Activated CD4-positive, alpha-beta T cell treated with anti-CD3 and anti-CD28 coated beads, Interleukin-2, amount 50 U/mL, for 48 hours (primary cell): ENCODE measurements at places on chromosomes 5 and 9.

DNA sequence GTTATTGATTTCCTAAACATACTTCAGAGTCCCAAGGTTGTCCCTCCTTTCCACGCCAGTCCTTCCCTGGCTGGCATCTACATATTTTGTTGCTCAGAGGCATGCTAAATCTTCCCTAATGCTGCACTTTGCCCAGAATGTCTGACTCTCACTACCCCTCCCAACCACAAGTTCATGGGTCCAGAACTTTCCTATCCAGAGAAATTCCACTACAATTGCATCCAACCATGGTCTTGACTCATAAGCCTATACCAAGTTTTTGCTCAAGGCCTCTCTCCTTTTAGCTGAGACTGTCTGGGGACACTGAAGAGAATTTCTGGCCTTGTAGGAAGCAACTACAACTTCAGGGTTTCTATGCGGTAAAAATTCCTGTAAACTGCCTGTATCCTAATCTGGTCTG is 206.3 kb downstream of the BNC2 start:
- DNase-seq: no peak

DNA sequence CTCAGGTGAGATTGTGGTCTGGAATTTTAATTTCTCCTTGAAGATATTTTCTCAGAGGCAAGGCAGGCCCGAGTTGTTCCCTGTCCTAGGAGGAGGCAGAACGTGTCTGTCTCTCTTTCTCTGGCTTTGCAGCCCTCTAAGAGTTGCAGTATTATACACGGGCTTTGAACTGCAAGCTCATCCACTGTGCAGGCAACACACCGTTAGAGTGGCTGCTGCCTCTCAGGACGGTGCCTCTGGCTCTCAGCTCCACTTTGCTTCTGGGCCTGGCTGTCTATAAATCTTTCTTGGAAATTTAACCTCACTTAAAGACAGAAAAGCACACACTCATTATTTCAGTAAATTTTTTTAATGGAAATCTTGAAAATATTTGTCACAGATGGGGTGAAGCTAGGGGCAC is 170.1 kb upstream of the ADCY2 start:
- no peak for DNase-seq

GRCh38 chr5:33080287-33080686 is 360.5 kb upstream of the TARS1 start:
- no peak for DNase-seq

DNA sequence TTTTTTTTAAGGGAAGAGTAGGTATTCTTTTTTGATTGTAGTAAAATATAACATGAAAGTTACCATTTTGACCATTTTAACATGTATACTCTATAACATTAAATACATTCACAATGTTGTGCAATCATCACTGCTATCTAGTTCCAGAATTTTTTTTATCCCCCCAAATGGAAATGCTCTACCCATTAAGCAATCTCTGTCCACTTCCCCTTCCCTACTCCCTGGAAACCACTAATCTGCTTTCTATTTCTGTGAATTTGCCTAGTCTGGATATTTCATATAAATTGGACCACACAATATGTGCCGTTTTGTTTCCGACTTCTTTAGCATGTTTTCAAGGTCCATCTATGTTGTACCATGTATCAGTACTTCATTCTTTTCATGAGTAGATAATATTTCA is 429.5 kb downstream of the TLE1 start:
- DNase-seq: no peak

DNA sequence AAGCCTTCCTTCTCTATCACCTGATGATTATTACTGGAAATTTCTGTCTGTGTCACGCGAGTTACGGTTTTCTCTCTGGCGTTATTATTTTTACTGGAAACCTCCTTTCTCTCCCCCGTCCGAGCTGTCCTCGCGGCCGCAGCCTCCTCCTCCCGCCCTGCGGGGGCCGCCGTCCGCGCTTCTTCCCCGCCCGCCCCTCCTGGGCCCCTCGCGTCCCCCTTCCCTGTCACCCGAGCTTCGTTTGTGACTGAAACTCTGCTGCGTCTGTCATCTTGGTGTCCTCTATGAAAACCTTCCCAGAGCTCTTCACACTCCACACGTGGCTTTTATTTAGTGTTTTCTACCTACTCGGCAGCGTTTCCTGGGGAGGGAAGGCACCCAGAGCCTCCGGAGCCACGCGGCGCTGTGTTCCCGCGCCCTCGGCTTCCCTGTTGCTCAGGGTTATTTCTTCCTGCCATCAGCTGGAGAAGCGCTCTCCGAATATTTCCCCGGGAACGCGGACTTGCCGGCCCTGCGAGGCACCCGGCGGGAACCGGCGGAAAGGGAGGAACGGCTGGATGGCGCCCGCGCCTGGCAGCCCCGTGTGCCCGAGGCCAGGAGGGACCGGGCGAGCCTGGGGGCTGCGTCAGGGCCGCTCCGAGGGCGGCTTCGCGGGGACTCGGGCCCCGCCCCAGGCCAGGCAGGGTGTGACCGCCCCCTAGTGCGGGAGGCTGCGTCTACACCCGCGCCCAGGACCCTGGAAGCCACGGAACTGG is 33.9 kb downstream of the TRIP13 start:
- DNase-seq: peak; percentile 30

GRCh38 chr9:130634191-130634768 is 30.1 kb upstream of the PRDM12 start:
- no peak for DNase-seq

- DNase-seq: no peak
Measured at GRCh38 chr5:67081261-67081660, 115.3 kb downstream of the CD180 start.

DNA sequence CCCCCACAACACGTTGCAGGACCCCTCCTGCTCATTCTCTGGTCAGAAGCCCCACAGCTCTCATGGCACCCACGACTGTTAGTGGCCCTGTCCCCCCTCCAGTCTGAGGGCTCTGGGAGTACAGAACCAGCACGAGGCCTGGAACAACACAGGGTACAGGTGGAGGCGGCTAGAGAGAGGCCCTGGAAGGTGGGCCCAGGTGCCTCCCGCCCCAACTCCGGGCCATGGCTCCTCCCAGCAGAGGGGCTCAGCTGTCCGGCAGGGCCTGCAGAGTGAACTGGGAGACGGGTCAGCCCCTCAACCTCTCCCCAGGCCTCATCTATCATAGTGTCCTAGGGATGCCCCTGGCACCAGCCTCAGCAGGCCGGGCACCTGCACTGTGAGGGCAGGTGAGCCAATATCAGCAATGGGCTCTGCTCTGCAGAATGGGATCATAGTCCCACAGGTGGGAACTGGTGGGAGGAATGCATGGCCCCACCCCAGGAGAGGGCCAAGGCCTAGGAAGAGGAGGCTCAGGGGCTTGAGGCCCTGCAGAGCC is 58.6 kb downstream of the BARX1 start:
- no peak for DNase-seq

DNA sequence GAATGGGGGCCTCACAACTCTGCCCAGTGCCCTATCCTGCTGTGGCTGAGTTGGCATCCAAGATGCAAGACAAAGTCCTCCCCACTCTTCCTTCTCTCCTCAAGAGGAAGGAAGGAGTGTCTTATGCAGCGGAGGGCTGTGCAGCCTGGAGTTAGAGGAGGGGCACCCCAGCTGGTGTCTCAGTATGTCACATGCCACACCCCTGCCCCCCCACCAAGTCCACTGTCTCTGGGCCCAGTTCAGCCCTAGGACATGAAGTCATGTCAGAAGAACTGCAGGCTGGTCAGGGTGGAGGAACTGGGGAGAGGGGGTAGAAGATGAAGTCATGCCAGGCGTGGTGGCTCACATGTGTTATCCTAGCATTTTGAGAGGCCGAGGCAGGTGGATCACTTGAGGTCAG is 28.0 kb upstream of the SLC28A3 start:
- no peak for DNase-seq

- no peak for DNase-seq
Measured at GRCh38 chr9:13567833-13568232, 288.3 kb upstream of the MPDZ start.

DNA sequence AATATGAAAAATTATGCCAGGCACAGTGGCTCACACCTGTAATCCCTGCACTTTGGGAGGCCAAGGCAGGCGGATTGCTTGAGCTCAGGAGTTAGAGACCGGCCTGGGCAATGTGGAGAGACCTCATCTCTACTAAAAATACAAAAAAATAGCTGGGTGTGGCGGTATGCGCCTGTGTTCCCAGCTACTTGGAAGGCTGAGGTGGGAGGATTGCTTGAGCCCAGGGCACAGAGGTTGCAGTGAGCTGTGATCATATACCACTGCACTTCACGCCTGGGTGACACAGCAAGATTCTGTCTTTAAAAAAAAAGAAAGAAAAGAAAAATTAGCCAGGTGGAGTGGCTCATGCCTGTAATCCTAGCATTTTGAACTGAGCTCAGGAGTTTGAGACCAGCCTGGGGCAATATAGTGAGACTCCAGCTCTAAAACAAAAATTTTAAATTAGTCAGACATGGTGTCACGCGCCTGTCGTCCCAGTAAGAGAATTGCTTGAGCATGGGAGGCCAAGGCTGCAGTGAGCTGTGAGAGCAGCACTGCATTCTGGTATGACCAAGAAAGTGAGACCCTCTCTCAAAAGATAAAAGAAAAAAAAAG is 18.0 kb downstream of the PLAA start:
- DNase-seq: no peak

DNA sequence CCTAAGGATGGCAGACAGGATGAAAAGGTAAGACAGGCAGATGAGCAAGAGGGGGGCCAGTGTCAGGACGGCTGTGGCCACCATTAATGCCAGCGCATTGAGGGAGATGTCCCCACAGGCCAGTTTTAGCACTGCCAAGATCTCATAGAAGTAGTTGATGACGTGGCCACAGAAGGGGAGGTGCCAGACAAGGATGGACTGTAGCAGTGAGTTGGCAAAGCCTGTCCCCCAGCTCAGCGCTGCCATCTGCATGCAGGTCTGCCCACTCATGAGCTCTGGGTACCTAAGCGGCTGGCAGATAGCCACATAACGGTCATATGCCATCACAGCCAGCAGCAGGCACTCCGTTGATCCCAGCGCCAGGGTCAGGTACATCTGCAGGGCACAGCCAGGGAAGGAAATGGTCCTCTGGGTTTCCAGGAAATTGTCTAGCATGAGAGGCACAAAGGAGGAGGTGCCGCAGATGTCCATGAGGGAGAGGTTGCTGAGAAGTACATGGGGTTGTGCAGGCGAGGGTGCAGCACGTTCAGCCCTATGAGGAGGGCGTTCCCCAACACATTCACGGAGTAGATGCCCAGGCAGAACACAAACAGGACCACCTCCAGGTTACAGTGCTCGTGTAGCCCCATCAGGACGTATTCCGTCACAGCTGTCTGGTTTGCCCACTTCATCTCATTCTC is 10.8 kb downstream of the OR13J1 start:
- DNase-seq: peak; percentile 11

DNA sequence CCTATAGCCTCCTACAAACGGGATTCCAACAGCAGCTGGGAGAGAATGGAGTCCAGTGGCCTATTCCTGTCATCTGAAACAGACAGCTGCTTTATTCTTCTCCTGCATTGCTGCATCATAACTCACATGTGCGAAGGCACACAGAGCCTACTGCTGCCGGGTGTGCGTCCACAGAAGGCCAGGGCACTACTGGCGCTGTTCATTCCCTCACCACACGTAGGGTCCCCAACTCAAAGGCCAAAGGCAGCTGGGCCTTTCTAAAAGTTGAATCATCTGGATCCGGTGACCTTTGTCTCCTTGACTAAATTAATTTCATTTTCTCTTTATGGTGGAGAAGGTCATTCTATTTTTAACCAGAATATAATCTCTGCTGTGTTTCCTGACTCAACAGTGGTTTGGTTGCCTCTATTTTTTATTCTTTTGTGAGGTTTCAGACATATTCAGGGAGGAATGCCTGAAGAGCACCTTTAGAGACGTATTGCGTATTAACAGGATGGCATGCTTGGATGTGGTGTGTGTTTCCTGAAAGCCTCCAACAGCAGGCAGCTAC is 10.8 kb upstream of the SPATA24 start:
- no peak for DNase-seq

DNA sequence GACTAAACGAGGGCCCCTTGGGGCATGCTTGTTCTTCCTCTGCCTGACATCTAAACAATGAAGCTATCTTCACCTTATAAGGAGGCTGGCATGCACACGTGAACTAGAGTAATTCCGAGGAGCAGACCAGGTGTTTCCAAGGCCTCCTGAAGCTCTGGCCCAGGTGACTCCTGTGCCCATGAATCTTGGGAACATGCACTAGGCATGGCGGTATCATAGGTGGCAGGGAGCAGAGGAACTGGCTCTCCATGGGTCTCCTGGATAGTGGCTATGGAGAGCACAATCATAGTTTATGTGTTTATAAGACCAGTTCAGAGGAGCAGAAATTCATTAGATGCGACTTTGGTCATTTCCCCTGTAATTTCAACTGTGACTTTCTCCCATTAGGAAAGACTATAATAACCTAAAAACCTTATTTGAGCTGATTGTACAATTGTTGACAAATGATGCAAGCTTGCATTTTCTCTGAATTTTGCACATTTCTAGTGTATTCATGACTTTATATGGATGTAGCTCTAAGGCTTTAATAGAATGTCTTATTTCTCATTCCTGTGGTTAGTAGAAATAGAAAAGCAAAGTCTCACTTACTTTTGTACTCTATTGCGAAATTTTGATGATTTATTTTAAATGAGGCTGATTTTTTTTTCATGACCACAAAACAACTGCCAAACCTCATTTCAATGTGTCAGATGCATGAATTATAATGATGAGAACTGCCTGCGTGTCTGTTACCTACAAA is 135.3 kb upstream of the RPS23 start:
- no peak for DNase-seq
